T47D (cell line): ENCODE measurements at places on chromosomes 2 and 18.

GRCh38 chr18:60197671-60198462 lies 174.7 kb downstream of the MC4R start:
- DNase-seq, result no peak

GRCh38 chr2:55114597-55114996 lies 64.3 kb upstream of the RTN4 start:
- no peak for DNase-seq

- DNase-seq, result no peak
Measured at GRCh38 chr2:223997938-223998337, 40.7 kb downstream of the MRPL44 start.

DNA sequence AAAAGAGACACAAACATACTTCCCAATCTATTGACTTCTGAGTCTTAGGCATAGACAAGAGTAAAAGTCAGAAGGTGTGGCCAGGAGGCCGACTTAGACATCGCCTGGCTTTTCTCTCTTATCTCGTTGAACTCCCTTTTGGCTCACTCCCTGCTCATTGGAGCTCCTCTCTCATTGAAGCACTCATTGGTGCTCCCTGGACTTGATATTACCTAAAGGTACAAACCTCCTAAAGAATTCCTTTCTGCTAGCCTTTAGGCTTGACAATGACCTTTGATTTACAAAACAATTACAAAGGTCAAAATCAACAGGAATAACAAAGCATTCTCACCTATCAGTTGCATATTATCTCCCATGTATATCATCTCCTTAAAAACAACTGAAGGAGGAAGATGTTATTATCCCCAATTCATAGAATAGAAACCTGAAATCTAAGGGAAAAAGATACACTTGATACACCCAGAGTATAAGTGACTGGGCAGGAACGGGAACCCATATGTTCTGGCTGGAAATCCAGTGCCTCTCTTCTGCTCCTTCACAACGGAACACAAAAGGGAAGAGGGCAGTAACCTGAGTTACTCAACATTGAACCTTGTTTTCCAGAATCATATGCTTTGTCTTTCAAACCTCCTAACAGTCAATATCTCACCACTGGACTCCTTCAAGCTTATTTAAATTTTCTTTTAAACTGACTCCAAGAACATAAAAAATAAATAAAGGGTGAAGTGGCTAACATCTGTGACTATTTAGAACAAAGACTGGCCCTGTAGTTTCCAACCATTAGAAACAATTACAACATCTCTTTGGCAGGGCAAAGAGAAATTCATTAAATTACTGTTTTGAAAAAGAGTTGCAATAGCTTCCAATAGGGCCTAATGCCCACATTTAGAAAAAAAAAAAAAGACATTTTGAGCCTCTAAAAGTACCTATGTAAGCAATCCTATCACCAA lies 1247.9 kb downstream of the LRP1B start:
- no peak for DNase-seq

- no peak for DNase-seq
Measured at GRCh38 chr18:61882296-61883004, 10.4 kb downstream of the RNF152 start.

GRCh38 chr18:30432349-30432748 lies 610.2 kb downstream of the DSC3 start:
- no peak for DNase-seq

- DNase-seq, result no peak
Measured at GRCh38 chr2:164178835-164179465, 442.3 kb downstream of the GRB14 start.

DNA sequence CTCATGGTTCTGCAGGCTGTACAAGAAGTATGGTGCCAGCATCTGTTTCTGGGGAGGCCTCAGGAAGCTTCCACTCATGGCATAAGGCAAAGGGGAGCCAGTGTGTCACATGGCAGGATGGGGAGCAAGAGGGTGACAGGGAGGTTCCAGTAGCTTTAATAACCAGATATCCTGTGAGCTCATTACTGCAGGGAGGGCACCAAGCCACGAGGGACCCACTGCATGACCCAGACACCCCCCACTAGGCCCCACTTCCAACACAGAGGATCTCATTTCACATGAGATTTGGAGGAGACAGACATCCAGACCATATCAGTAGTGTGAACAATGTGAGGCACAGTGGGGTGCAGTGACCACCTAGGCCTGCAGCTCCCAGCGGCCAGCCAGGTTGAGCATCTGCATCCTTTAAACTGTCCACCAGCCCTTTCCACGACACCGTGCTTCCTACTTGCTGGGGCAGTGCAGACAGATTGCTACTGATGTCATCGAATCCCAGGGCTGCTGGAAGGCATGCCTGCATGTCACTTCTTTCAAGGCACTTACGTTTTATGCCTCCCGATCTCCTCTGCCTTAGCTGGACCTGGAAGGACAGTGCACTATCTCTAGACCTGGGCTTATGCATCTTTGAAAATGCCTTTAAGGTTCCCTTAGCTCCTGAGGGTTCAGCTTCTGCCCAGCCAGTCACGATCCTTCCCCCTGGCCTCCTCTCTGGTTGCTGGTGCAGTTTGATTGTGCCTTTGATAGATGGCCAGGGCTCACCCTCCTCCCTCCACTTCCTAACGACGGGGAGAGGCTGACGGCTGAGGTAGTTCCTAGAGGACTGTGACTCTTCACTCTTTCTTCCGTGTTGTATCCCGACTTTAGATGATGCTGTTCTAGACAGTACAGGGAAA lies 174.3 kb downstream of the FAM210A start:
- DNase-seq, result no peak

- peak; percentile 76 for DNase-seq
Measured at GRCh38 chr2:95159690-95160449, at the start of gene ZNF514. Gene ZNF514, minus strand, starts transcription at chr2:95159848. Its CDS starts 6,595 bp downstream, at chr2:95153253.

- no peak for DNase-seq
Measured at GRCh38 chr2:102045697-102046096, 53.9 kb downstream of the IL1R2 start.

DNA sequence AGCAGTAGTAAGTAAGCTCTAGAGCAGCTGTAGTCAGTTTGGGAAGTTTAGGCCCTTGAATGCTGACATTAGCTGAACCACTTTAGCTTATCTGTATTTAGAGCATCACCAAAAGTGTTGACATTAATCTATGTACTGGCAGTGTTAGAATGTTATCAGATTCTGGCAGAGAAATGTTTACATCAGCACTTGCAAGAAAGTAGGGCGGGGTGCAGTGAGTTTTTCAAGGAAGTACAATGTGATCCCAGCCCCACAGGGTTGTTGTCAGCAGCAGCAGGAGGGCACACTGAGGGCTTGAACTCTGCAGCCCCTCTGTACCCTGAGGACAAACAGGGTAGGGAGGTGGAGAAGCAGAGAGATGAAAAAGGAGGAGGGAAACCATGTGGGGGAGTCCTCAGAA lies 35.5 kb upstream of the RMP24 start:
- no peak for DNase-seq

DNA sequence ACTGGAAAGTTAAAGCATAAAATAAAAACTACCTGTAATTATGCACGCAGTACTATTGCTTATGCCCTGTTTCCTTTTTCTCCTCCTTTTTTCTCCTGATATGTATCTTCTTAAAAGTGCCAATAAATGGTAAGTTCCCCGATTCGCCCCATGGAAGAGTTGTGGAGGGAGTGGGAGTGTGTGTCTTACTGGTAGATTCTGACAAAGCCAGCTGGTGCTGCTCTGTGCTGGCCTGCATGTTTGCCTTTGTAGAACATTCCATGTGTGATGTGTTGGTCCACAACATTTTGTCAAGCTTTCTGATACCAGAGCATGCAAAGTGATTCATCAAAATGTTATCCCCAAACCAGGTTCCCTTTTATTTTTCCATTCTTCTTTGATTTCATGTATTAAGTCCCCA lies 356.9 kb upstream of the RAB12 start:
- no peak for DNase-seq

DNA sequence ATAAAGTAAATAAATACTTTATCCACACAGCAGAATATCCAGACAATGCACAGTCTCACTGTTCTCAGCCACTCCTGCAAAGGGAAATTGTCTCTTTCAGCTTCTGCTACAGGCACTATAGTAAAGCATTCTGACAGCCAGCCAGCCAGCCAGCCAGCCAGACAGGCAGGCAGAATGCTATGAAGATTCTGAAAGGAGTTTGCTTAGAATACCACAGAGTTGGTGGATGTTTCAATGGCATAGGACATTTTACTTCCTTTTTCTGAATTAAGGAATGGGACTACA lies 116.1 kb upstream of the CYP26B1 start:
- no peak for DNase-seq

GRCh38 chr18:2970772-2971659 lies 41.9 kb downstream of the LPIN2 start:
- DNase-seq, result no peak
